ENCODE measurements at places on chromosomes 3 and 15.

DNA sequence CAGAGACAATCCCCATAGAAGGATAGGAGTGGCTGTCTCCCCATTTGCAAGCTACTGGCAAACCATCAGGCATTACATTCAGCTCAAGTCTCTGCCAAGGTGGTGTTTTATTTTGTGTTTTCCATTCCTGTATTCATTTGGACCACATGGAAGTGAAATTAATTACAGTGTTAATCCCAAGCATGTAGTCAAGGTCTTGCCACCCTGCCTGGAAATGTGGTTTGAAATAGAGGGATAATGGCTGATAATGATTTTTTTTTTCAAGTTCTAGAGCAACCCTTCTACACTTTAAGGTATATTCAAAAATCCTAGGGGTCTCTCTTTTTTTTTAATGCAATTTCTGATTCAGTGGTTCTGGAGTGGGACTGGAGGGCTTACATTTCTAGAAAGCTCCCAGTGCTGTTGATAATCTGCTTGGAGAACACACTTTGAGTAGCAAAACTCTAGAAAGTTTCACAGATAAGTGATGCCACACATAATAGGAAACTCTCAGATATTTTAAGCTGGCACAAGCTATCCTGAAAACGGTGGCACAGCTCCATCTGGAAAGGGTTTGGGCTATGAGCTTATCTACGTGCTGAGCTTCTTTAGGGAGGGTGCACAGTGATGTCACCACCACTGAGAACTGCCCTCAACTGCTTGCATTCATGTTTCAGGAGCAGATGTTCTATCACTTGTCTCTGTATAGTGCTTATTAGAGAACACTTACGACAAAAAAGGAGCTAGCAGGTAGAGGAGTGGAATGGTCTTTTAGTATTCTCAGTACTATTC lies 140.1 kb upstream of the IL12A start:
- DNase-seq: no peak

GRCh38 chr3:141383555-141384129 lies 15.3 kb downstream of the ZBTB38 start:
- no peak for DNase-seq

DNA sequence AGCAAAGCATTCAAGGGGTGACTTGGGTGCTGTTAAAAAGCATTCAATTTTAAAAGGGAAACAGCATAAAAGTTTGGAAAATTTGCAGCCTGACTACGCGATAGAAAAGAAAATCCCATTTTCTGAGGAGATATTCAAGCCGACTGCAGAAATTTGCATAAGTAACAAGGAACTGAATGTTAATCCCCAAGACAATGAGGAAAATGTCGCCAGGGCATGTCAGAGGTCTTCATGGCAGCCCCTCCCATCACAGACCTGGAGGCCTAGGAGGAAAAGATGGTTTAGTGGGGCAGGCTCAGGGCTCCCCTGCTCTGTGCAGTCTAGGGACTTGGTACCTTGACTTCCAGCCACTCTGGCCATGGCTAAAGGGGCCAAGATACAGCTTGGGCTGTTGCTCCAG lies 93.1 kb downstream of the ISL2 start:
- DNase-seq: no peak

GRCh38 chr15:73865904-73866303 lies 7.5 kb upstream of the TBC1D21 start:
- DNase-seq: no peak

DNA sequence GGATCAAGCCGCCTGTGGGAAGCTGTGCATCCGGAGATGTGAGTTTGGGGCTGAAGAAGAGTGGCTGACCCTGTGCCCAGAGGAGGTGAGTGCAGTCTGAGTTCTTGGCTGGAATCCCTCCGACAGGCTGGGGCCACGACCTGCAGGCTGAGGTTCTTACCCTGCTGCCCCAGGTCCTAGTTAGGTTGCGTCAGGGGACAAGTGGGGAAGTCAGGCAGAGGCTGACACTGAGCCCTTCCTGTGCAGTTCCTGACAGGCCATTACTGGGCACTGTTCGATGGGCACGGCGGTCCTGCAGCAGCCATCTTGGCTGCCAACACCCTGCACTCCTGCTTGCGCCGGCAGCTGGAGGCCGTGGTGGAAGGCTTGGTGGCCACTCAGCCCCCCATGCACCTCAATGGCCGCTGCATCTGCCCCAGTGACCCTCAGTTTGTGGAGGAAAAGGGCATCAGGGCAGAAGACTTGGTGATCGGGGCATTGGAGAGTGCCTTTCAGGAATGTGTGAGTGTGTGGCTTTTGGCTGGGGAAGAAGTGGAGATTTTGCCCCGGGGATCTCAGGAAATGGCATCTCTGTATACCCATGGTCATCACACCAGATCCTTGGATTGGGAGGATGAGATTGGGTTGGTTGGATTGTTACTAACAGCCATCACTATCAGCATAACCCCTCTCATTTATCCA lies 1.3 kb downstream of the PPM1M start:
- DNase-seq: no peak

GRCh38 chr3:178705925-178706324 lies 169.7 kb downstream of the KCNMB2 start:
- DNase-seq: no peak
